Activated T-cell treated with anti-CD3 and anti-CD28 coated beads for 48 hours (primary cell): ENCODE measurements at places on chromosomes 7 and 10.

DNA sequence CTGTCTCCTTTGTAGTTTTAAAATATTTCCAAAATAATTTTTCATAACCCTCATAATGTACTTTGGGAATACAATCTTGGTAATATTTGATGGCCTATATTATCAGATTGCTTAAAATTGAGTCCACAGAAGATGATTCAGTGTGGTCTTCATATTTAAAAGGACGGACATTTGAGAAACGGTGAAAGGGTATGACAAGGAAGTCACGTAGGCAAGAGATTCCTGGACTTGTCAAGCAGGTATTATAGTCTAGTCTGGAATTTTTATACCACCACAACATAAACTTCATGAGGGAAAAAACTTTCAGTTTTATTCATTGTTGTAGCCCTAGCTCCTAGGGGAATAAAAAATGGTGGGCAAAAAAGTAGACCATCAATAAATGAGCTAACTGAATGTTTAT is 82.3 kb downstream of the KMT2E start:
- DNase-seq, result no peak

DNA sequence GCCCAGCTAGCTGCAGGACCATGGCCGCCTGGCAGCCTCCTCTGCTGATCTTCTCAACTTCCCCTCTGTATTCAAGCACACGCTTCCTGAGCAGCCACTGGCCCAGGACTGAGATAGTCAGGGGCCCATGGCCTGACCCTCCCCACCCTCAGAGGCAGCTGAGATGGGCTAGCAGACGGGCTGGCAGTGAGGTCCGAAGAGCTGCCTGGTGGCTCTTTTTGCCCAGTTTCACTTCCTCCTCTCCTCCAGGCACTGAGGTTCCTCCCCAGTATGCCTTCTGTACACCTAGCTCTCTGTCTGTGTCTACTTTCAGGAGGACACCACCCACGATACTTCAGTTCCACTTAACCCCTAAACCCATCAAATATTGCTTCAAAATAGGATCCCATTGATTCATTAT is 395.6 kb downstream of the TNS3 start:
- DNase-seq, result no peak

DNA sequence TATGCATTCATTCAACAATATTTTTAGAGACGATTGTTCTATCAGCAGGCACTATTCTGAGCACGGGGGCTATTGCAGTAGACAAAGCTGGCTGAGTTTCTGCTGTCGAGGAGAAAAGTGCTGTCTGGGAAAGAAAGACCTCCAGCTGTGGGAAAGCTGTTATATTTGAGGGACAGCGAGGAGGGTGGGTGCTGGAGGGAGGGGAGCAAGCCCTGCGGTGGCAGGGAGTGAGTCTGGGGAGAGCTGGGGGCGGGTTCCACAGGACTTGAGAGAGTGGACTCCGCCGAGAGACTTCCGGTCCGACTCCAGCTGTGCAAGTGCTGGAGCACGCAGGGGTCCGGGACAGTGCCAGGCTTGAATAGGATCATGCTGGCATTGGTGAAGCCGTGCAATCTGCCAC is 602.1 kb upstream of the FOXK1 start:
- no peak for DNase-seq

DNA sequence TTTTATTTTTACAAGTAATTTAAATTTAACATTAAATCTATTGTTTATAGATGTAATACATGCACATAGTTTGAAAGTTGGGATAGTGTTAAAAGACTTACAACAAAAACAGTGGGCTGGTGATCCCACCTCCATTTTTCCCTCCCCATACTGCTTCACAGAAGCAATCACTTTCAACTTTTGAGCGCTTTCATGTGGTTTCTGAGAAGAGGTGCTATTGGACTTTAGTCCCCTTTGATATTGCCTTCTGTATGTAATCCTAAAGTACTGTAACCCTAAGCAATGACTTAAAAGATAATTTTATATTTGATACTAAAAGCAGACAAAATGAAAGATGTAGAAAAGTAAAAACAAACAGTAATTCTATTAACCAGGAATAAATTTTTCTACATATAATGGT is 88.1 kb upstream of the FAM171A1 start:
- no peak for DNase-seq

DNA sequence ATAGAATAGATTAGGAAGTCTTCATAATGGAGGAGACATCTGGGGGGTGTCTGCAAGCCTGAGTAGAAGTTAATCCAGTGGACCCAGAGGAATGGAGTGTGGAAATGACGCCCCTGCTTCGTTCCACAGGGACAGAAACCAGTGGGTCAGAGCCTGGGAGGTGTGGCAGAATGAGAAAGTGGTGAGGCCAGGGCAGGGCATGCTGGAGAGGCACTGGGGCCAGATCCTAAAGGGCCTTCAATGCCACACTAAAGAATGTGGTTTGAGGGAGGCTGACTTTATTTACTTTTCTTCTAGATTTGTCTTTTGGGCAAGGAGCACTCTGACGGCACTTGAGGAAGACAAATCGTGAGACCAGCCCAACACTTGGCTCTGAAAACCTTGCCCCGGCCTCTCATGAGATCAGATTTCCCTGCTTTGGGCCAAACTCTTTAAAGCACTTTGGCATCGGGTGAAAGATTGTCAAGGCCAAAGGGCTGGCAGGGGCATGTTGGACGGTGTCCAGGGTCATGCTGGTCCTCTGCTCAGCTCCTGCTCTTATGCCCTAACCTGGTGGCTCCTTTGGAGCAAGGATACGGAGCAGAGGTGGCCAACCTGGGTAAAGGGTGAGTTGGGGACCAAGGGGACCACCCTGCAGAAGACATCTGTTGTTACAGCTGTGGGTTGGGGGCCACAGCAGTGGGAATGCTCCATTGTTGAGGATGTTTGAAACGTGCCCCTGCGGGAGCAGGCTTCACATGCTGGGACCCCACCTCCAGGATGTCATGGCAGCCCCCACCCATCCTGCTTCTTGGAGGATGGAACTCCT is 157.0 kb upstream of the ZMIZ1 start:
- DNase-seq, result no peak
